ENCODE measurements at places on chromosomes 5 and 9.
A peak's percentile ranks its signal among the peaks of the same experiment; 100 is the strongest.

- DNase-seq: no peak
Measured at GRCh38 chr5:73812457-73812856, 186.5 kb downstream of the ARHGEF28 start.

DNA sequence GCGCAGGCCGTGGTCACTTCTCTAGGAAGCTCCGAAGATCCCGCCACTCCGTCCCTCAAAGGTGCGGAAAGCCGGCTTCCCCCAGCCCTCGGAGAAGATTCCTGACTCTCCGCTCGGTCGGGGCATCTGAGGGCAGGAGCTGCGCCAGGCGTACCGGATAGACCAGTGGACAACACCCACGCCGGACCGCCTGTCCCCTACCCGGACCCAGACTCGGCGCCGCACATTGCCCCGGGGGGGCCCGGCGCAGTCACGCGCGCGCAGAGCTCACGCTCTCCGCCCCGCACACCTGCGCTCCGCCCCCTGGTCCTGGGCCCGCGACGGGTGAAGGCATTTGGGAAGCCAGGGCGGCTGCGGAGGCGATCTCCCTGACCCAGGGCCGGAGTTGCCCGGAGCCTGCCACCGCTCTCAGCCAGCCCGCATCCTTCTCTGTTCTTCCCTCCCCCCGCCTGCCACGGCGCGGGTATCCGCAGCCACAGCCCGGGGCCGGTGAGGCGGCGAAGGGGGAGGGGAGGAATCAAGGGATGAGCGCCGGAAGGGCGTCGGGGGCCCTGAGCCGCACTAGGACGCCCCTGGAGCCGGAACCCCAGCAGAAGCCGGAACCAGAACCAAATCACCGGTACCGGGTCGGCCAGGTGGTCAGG is 448 bp downstream of the RELL2 start:
- DNase-seq: peak; percentile 51

DNA sequence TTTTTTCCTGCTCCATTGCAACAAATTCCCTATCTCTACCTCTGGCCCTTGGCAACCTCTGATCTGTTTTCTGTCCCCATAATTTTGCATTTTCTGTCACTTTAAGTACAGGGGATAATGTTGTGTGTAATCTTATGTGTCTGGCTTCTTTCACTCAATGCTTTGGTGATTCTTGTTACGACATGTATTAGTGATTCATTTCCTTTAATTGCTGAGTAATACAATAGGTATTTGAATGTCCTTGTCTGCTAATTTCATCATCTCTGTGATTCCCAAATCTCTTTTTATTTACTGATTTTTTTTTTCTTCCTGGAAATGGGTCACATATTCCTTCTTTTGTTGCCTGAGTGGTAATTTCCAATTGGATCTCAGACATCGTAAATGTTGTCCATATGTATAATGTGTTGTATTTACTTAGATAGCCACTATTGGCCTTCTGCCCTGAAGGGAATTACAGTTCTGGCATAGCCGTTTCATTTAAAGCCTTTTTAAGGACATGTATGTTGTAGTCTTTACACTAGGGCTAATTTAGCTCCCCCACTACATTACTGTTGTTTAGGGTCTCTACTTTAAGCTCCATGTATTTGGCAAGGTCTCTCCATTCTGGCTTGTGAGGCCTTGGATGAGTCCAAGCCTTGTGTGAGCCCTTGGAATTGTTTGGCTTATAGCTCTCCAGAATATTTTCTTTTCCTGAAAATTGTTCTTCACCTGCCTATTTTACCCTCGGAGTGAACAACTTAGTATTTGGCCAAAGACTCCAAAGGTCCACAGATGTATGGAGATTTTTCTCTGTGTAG is 683.8 kb downstream of the LRRC70 start:
- no peak for DNase-seq

GRCh38 chr5:135441350-135441831 is 5.8 kb downstream of the DCANP1 start:
- DNase-seq: no peak

DNA sequence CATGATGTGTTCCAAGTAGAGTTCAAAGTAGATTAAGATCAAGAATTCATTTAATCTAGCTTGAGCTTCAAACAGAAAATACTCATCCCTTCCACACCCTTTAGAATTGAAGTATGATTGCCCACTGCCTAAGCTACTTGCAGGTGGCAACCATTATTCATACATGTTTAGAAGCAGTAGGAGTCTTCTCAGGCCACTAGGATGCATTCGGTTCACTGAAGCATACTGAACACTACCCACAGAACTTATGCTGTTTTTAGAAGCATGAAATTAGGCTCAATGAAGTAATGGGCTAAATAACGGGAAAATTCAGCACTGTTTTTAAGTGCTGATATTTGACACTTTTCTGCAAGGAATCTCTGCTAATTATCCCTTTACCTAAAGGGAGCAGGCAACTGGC is 263.4 kb downstream of the DEPDC1B start:
- no peak for DNase-seq

- DNase-seq: peak; percentile 79
Measured at GRCh38 chr5:151213803-151214613, 9.9 kb downstream of the CCDC69 start.

- DNase-seq: no peak
Measured at GRCh38 chr5:57761513-57761912, 278.9 kb upstream of the ACTBL2 start.

- no peak for DNase-seq
Measured at GRCh38 chr5:149172709-149173505, 31.6 kb downstream of the ABLIM3 start.

DNA sequence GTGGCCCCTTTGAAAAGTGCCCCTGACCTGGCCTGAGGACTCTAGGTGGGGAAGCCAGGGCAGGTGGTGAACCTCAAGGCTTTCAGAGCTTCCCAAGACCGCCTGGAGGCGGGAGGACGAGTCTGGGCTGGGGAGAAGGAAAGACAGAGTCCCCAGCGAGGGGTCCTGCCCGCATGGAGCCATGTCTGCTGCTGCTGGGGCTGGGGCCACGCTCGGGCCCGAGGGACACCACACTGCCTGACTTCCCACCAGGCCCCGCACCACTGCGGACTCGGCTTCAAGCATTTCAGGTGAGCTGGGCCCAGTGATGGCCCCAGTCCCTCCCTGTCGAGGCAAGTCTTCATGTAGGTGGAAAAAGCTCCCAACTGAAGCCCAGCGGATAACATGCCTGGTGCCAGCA is 62.1 kb upstream of the SARDH start:
- no peak for DNase-seq

GRCh38 chr5:127702926-127703561 is at the start of gene CCDC192:
CCDC192 (plus strand) TSS chr5:127703391; CDS start chr5:127703446, 55 bp downstream.
- no peak for DNase-seq

DNA sequence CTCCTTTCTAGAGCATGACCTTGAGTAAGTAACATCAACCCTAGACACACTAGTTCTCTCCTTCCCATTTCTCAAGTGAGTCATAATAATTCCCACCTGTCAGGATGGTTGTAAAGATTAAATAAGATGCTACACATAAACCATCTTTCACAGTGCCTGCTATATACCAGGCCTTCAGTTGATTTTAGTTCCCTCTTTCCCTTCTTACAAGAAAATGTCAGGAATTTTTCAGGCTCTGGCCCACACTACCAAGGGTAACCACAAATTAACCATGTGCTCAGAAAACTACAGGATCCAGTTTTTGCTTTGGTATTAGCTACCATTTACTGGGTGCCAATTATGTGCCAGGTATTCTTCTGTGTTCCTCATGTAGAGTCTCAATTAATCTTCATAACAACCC is 42.7 kb upstream of the RARS1 start:
- no peak for DNase-seq

DNA sequence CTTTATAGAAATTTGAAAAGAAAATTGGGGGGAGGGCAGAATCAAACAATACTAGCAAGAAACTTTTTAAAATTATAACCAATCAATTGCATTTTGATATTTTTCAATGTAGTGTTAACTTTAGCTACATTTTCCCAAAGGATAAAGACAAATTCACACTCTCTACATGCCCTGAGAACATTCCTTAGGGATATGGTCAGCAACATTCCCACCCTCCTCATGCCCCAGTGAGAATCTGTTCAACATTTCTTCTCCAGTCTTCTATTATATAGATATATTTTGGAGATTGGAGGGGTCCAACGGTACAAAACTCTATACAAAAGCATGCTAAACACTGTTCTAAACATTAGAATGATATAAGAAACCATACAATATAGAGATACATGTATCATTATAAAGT is 11.6 kb upstream of the PRR16 start:
- no peak for DNase-seq

- no peak for DNase-seq
Measured at GRCh38 chr5:140986117-140986521, 19.8 kb downstream of the PCDHAC2 start.

All from stimulated activated naive CD4-positive, alpha-beta T cell treated with Interleukin-2 at 50 U/mL for 16 hours (primary cell).